ENCODE measurements at places on chromosomes 6 and 20.

DNA sequence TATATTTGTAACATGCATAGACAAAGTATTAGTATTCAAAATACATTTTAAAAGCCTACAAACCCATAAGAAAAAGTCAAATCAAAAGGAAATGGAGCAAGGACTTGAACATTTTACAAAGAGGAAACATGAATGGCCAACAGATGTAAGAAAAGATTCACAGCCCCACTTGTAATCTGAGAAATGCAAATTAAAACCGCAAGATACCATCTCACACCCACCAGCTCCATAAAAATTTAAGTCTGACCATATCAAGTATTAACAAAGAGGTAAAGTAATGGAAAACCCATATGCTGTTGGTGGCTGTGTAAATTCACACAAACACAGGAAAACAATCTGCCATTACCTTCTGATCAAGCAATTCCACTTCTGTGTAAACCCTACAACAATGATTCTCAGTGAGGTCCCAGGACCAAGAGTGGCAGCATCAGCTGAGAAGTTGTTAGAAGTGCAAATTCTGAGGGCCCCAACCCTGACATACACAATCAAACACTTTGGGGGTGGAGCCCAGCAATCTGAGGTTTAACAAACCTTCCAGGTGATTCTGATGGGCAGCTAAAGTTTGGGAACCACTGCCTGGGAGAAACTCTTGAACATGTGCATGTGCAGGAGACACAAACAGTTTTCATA, 30.9 kb downstream of the BCL2L1 start:
- peak; percentile 80 for DNase-seq

- no peak for DNase-seq
Observed at GRCh38 chr20:17759449-17759848, 59.7 kb downstream of the BANF2 start.

GRCh38 chr6:11491596-11492463, 45.7 kb upstream of the TMEM170B start:
- DNase-seq: no peak

GRCh38 chr6:42269553-42269952, 51.9 kb upstream of the MRPS10 start:
- DNase-seq: no peak

DNA sequence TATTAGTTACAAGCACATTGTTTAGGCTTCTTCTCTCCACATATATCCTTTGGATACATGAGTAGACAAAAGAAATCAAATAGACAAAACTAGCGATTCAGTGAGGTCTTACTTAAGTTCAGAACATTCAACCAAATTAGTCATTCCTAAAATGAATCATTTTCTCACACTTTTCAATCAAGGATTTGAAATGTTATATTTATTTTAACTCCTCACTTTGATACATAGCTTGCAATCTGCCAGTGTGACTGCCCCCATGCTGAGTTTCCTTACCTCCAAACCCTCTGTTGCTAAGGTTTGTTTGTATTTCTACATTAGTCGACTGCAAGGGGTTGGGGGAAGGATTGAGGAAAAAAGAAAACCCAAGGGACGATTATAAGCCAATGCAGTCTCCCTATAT, 3.5 kb upstream of the MOXD1 start:
- DNase-seq: peak; percentile 35

GRCh38 chr6:54981647-54982046, 135.1 kb downstream of the FAM83B start:
- DNase-seq: peak; percentile 6

DNA sequence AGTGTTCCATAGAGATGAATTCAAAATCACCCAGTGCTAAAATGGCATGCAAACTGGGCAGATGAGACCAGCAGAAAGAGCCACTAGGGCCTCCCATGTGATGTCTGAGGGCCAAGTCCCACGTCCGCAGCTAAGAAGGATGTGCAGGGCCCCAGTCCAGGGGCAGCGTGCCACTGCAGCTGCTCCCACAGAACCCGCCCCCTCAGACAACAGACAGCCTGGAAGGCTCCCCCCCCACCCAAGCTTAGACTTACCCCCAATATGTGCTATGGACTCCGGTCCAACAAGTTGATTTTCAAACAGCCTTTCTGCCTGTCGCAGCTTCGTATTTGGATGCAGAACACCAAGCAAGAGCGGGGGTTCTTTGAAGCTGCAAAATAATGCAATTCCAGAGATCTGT, 14.0 kb downstream of the APMAP start:
- no peak for DNase-seq

GRCh38 chr20:53530440-53530839, 63.2 kb downstream of the ZNF217 start:
- DNase-seq: no peak
